PC-3 (cell line): ENCODE measurements at places on chromosomes 11 and 22. TPM values are rescaled to one million over a fixed set of nuclear protein-coding genes. Genes with fewer than 3 reads are reported as not detected.

GRCh38 chr11:44729713-44730112, 3.0 kb downstream of the TSPAN18 start:
- no peak overlapping the region for H3K4me3 ChIP-seq
- no peak overlapping the region for H3K27ac ChIP-seq
- H3K36me3 ChIP-seq = no peaks in the 10 kb centered on the region
- peaks cover 4% of the 10 kb centered on the region; the same call in 1 of the 2 replicates for H3K4me1 ChIP-seq

CALCB gene
- not detected in 2 replicates for total RNA-seq

- no peaks in the 10 kb centered on the region for H3K36me3 ChIP-seq
- no peak for DNase-seq
- H3K4me1 ChIP-seq = no peaks in the 10 kb centered on the region
- H3K4me3 ChIP-seq = no peak overlapping the region
These were observed 202.1 kb downstream of the TTC28 start for GRCh38 chr22:28477556-28477955.

DNA sequence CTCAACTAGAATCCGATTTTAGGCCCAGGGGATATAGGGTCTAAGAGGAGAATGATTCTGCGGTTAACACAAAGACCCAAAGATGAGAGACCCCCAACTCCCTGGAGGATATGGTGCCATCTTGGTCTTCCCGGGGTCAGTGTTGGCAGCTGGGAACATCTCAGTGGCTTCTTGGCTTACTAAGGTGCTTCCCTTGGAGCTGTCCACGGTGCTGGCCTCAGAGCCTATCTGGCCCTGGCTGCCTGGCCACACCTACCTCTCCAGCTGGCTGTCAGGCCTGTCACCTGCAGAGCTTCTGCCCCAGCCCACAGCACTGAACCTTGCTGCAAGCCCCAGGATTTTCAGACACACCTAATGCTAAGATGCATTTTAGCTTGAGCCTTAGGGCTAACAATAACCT, 70.7 kb upstream of the THY1 start:
- 0 out of 2 replicates have a peak, but pooled peaks cover 2% of the 10 kb centered on the region for H3K27me3 ChIP-seq
- no peak overlapping the region for H3K27ac ChIP-seq
- H3K4me1 ChIP-seq = no peaks in the 10 kb centered on the region
- peak; percentile 69 for DNase-seq

STK33 gene
- total RNA-seq = not detected in 2 replicates

GRCh38 chr11:44029977-44030911, 17.5 kb upstream of the ACCSL start:
- H3K27me3 ChIP-seq = no peaks in the 10 kb centered on the region
- DNase-seq = no peak
- H3K27ac ChIP-seq = no peak overlapping the region
- no peak overlapping the region for H3K4me3 ChIP-seq
- H3K36me3 ChIP-seq = no peaks in the 10 kb centered on the region

GRCh38 chr22:41048791-41049717, 43.3 kb upstream of the EP300 start:
- H3K27me3 ChIP-seq = no peaks in the 10 kb centered on the region
- 0 out of 2 replicates have a peak, but pooled peaks cover 6% of the 10 kb centered on the region for H3K4me1 ChIP-seq

DNA sequence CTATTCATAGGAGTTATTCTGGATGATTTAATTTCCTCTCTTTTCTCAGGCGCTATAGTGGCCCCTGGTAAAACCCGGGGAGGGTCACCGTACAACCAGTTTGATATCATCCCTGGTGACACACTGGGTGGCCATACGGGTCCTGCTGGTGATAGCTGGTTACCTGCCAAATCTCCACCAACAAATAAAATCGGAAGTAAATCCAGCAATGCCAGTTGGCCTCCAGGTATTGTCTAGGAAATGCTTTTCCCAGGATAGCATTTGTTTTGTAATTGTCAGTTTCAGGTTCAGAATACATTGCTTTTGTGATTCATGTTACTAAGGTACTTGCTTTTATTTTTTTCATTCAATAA, 35.6 kb upstream of the ADSL start:
- H3K27ac ChIP-seq = no peak overlapping the region
- no peaks in the 10 kb centered on the region for H3K27me3 ChIP-seq
- no peak overlapping the region for H3K4me3 ChIP-seq
- H3K4me1 ChIP-seq = no peaks in the 10 kb centered on the region

DNA sequence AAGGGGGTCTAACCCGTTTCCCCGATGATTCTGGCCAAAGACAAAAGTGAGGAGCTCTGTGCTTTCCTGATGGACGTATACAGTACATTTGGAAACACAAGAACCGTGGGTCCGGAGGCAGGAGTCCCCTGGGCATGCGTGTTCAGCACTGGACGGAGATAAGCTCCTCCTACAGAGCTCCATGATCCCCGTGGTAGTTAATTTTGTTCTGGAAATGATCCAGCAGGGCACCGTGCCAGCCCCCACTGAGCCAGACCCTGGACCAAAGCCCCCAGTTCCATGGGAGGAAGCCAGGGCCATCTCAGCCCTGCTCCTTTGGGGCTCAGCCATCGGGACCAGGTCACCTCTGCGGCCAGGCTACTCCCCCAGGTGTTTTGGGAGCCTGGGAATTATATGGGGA, 83.3 kb downstream of the TRMU start:
- no peaks in the 10 kb centered on the region for H3K36me3 ChIP-seq
- no peak overlapping the region for H3K27ac ChIP-seq
- DNase-seq = no peak
